ENCODE measurements at places on chromosomes 5 and 9.
A peak's percentile ranks its signal among the peaks of the same experiment; 100 is the strongest.

DNA sequence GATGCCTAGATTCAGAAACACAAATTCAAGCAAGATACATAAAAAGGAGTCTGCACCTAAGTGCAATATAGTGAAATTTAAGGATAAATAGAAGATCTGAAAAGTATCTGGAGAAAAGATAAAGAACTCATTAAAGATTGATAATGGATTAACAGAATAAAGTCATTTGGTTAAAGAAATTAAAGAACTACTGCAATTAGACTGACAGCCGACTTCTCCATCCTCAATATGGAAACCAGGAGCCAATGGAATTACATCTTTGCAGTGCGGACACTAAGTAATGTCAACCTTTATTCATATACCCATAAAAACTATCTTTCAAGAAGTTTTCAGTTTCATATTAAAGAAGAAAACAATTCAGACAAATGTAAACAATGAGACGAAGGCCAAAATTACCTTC is 81.0 kb downstream of the MRPL36 start:
- no peak for DNase-seq

DNA sequence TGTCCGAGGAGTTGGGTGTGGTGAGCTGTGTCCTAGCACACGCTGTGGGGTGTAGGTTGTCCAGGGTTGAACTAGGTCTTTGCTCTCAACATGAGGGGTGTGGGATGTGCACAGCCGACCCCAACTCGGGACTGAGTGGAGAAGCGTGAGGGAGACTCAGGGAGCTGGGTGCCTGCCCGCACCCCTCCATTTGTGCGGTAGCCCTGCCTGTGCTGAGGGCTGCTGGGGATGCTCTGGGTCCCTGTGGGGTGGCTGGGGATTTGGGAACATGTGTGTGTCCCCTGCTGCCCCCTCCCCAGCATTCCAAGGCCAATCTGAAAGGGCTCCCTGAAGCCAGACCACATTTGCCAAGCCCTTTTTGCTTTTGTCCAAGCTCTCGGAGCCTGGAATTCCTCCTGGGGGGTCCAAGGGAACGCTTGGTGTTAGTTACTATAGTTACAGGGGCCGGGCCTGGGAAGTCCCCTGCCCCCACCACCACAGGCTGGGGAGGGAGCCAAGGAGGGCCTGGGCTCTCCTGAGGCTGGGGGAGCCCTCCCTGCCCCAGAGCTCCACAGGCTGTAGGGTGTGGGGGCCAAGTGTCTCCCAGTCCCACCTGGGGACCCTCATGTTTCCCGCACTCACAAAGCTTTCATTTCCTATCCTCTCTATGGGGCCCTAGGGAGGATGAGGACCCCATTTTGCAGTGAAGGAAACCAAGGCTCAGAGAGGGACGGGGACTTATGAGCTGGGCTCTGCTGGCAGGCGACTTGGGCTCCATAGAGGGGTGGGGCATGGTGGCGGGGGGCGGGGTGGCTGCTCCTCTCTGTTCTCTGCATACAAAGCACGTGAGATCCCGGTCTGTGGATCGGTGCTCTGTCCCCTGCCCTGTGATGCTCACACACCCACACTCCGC is 1.1 kb downstream of the CRB2 start:
- DNase-seq = no peak

DNA sequence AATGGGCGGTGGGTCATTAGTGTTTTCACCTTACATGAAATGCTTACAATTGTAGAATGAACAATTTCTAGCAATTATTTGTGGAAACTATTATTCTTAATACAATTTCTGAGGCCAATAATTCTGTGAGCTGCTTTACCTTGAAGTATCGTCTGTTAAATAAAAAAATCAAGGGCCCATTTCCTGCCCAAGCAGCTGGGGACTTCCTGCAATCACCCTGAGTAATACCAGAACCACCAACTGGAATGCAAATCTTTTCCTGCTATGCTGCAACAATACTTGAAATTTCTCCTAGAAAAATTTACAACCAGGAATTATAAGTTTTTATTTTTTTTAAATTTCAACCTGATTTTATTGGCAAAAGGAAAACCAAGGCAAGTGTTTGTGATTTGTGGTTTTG is 52.6 kb downstream of the ADAMTS16 start:
- no peak for DNase-seq

GRCh38 chr5:35979715-35980114 is 11.5 kb downstream of the UGT3A1 start:
- no peak for DNase-seq

GRCh38 chr5:141958546-141959172 is 657 bp upstream of the PCDH12 start:
- no peak for DNase-seq

GRCh38 chr9:35277628-35278359 is 116.0 kb downstream of the UNC13B start:
- no peak for DNase-seq

GRCh38 chr5:94281236-94281801 is 337.1 kb downstream of the KIAA0825 start:
- no peak for DNase-seq

GRCh38 chr9:101028346-101029314 is at the start of gene PLPPR1:
PLPPR1 (plus strand) TSS chr9:101028727.
- no peak for DNase-seq

DNA sequence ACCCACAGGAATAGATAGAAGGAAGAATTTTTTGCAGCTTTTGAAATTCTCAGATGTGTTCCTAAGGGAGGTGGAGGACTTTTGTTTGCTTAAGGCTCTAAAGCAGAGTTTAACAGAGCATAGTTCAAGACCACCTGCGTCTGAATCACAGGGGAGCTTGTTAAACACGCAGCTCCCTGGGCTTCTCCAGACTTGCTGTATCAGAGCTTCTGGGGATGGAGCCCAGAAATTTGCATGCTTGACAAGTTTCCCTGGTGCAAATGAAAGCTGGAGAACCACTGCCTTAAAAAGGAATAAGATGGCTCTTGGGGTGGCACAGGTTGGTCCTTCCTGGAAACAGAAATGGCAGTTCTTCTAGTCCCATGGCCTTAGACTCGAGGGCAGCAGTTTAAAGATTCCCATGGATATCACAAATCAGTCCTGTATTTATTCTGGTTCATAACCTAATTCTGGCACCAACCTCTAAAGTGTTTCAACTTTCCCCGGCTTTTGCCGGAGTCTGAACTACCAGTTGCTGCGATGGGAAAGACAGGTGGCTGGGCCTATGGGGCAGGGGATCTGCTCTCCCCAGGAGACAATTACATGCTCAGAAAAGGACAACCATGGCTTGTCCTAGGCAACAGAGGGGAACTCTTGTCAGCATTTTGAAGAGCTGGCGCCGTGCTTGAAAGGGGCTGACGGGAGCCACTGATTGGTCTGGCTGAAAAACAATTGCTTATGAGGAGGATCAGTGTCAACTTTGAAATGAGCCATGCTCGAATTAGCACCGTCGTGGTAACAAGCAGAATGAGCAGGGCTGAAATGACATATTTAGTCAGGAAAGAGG is 599.6 kb downstream of the CCDC171 start:
- DNase-seq = no peak

- DNase-seq = no peak
Observed at GRCh38 chr5:169080448-169080911, 220.5 kb downstream of the SLIT3 start.

- DNase-seq = peak; percentile 64
Observed at GRCh38 chr5:176619203-176619568, 9.2 kb upstream of the GPRIN1 start.

- no peak for DNase-seq
Observed at GRCh38 chr5:102668220-102668932, 86.7 kb upstream of the PAM start.

- DNase-seq = no peak
Observed at GRCh38 chr9:69585571-69585970, 86.6 kb downstream of the APBA1 start.

DNA sequence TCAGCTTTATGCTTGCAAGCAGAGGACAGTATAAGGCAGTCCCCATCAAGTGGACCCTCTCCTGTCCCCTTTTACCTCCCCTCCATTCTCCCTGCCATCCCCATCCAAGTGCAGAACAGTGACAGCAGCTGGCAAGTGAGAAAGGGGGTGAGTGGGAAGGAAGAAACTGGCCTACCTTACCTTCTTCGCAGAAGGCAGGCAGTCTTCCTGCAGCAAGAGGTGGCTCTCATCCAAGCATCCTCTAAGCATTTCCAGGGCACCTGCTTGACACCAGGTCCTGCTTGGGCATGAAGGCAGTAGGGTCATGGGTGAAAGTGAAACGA is 77.3 kb upstream of the SH3PXD2B start:
- DNase-seq = no peak

DNA sequence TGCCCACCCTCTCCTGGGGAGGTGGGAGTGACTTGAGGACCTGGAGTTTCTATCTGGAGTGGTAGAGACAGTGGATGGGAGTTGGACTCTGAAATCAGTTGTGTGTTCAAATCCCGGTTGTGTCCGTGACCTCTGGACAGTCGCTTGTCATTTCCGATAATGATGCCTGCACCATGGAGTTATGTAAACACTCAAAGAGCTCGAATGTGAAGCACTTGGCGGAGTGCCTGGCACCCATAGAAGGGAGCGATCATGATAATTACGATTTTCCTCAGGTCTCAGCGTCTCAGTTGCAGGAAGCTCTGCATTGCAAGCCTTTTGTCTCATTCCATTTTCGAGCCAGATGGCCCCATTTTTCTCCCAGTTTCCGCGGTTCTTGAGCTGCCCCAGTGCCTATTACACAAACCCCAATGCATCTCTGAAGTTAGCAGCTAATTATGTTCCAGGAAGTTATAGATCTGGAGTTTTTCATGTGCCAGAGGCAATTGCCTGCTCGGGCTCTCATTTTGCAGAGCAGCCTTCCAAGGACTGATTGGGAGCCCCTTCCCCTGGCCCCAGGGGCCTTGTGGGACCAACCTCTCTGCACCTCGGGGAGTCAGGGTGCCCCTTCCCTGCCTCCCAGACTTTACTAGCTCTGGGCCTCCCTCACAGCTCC is 175.5 kb upstream of the MVB12B start:
- DNase-seq = no peak

GRCh38 chr5:89270901-89271300 is 387.9 kb upstream of the MEF2C start:
- DNase-seq = no peak

- DNase-seq = no peak
Observed at GRCh38 chr5:147504011-147504410, 5.9 kb downstream of the DPYSL3 start.

GRCh38 chr5:132474881-132475496 is 15.6 kb downstream of the IRF1 start:
- DNase-seq = peak; percentile 56

DNA sequence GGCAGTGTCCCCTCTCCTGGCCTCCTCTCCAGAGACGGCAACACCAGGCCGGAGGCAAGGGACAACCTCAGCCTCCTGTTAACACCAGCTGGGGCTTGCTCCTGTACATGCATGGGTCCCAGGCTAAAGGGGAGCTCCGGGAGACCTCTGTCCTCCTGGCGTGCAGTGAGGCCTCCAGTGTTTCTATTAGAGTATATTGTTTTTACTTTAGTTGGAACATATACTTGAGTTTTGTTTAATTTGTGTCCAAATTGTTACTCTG is 12.0 kb upstream of the IRX2 start:
- DNase-seq = no peak

DNA sequence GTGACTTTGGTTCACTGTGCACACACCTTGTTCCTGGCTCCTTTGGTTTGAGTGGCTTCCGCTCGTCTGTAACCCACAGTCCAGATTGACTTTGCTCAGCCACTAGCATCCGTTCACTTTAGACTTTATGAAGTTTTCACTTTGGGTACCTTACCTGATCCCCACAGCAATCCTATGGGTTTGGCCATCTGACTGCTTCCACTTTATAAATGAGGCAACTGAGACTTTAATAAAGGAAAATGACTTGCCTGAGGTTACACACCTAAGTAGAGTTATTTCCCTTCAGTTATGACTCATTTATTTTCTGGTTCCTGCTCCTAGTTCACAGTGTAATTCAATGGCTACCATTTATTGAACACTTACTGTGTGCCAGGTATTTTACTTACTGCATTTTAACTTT is 94.2 kb upstream of the SAP30L start:
- no peak for DNase-seq

DNA sequence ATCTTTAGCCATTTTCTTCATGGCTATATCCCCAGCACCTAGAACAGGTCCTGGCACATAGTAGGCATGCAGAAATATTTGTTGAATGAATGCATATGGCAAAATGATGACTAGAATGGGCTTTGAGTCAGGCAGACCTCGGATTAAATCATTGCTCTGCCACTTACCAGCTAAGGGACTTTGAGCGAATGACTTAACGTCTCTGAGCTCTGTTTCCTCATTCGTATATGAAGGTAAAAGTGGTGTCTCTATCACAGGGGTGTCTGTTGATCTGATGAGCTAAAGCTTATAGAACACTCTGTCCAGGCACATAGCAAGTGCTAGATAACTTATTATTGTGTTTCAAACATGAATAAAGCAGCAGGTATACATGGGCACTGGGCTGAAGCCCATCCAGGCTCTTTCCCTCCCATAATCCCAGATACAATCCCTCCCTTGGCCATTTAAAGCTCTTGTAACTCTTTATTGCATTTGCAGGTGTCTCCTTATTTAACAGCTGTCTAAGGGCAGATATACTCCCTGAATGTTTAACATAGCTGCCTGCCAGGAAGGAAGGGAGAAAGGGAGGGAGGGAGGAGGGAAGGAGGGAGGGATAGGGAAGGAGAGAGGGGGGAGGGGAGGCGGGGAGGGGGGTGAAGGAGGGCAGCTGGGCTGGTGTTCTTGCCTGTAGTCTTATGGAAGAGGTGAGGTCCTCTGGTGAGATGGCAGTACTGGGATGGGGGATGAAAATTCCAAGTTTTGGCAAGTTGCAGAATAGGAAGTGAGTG is 23.2 kb upstream of the STXBP1 start:
- DNase-seq = no peak

DNA sequence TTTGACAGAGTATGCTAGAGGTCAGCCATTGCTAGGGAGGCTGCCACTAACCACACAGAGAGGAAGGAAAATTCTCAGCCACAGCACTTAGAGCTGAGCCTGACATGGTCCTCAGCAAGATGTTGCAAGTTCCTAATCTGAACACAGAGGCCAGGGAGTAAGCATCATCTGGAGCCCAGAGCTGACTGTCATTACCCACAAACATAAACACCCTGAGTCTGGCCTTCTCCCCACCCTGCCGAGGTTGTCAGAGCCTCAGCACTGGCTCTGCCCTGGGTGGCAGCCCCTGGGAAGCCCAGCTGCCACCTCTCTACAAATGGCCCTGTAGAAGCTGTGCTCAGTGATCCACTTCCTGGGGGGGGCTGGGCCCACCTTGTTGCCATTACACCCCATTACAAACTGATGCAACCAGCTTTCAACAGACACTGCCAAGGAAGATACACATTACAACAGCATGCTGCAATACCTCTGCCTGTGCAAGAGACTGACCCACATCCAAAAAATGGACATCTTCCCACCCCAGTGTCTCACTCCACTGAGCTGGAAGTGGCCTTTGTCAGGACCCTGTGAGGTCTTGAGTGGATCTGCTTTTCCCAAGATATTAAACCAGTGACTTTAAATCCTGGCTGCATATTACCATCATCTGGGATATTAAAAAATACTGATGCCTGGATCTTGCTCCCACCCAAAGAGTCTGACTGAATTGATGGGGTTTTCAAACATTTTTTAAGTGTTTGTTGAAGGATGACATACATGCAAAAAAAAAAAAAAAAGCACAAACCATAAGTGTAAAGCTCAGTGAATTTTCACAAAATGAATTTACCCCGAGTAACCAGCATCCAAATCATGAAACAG is 33.0 kb downstream of the IRF1 start:
- peak; percentile 58 for DNase-seq
